NCI-H446 (cell line): ENCODE measurements at places on chromosomes 6 and 20.

- DNase-seq, result peak; percentile 29
Observed at GRCh38 chr6:53441035-53441493, 92.3 kb upstream of the ELOVL5 start.

- DNase-seq, result no peak
Observed at GRCh38 chr6:135087803-135088202, 33.2 kb upstream of the HBS1L start.

- no peak for DNase-seq
Observed at GRCh38 chr20:32973077-32973717, 31.0 kb downstream of the SUN5 start.

DNA sequence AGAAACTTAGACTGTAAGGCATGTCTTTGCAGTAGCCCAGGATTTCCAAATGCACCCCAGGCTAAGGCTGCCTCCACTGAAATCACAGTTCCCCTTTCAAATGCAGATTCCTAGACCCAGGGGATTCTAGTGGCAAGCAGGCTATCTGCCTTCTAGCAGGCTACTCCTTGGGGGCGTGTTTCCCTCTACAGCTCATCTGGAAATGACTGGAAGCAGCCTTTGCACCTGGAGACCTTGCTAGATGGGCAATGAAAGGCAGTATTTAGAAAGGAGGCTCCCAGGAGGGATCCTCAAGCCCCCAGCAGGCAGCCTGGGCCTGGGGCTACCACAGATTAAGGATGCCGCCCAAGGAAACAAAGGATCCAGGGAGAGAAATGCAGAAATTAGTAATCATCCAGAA lies 26.0 kb upstream of the SYNDIG1 start:
- no peak for DNase-seq

DNA sequence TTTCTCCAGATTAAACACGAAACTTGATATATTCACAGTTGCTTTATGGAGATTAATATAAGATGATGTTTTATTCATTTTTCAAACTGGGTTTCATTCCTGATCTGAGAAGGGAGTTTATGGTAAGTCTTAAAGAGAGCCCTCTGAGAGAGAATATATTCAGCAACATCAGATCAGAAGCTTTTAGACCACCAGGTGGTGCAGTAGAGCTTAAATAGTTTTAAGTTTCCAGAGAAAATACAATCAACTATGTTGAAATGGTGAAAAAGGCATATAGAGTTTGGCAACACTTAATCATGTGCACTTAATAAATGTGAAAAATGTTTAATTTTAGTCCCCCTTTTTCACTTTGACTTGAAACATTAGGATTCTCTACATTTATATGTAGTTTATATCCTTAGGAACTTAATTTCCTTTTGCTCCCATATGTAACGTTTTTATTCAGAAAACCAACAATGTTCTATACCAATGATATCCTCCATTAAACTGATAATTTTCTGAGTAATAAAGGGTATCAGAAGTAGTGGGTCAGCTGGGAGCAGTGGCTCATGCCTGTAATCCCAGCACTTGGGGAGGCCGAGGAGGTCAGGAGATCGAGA lies 86.4 kb upstream of the CLDN20 start:
- peak; percentile 60 for DNase-seq

DNA sequence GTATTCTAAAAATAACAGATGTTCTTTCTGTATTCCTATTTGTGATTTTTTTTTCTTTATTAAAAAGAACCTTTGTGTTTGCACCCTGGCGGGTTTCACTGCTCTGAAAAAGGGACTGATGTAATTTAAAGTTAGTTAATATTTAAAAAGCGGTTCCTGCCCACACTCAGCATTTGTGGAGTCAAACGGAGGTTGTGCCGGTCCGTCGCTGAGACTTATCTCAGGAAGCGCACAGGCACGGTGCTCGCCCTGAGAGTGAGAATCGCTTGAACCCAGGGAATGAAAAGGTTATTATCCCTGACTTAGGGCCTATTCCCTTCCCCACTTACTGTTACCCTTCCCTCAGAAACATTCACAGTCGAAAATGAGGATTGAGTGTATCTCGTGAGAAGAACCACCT lies 366.7 kb downstream of the THBS2 start:
- no peak for DNase-seq

DNA sequence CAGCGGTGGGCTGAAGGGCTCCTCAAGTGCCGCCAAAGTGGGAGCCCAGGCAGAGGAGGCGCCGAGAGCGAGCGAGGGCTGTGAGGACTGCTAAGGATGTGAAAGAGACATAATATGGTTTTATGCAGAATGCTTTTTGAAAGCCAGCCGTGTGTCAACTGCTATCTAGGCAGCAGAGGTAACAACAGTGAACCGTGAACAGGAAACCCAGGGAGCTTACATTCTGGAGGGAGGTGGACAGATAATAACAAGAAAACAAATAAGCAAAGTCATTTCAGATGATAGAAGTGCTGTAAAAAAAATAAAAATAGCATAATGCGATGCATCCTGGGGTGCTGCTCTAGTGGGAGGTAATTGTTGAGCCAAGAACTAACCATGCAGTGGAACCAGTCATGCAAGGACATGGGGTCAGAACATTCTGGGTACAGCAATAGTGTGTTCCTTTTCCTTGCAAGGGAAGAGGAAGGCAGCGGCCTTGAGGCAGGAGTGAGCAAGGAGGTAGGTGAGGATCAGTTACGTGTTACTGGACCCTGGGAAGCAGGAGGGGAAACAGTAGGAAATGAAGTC lies 134.4 kb upstream of the TMEM170B start:
- DNase-seq, result no peak

DNA sequence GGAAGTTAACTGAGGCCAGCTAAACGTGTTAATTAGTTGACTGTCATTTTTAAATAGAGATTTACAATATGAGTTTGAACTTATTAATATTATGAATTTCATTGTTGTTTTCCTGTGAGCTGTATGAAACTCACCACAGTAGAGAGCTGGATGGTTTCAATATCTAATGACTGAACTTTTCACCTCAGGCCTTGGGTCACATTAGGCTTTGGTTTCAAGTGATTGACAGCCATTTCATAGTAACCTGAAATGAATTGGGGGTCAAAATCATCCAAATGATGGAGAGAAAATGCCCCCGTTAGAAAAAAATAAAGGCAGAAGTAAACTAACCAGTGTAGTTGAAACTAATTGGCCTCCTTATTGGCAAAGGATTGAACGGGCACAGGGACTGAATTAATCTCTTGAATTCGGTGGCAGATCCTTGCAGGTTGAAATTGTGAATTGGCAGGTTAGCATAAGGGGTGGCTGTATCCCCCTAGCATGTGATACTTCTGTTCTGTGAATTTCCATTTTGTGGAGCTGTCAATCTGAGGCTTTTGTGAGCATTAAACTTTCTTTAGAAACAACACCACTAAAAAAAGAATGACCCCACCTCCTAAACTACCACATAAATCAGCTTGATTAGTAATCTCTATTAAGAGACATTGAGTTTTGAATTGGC lies 155.1 kb upstream of the MMS22L start:
- no peak for DNase-seq

DNA sequence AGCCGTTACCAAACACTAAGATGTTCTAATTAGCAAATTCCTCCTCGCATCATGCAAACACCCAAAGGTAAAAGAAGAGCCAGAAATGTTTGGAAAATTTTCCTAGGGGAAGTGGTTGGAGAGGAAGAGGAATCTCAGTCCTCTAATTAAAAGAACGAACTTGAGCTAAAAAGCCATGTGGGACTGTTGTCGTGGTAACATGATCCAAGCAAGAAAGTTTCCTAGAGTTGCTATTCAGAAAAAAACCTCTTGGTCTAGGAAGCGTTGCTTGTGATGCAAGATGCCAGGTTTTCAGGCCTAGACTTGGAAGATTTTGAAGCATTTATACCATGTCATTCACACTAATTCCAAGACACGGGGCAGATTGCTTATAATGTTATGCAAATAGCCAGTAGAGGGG lies 106.8 kb upstream of the DOK5 start:
- no peak for DNase-seq

DNA sequence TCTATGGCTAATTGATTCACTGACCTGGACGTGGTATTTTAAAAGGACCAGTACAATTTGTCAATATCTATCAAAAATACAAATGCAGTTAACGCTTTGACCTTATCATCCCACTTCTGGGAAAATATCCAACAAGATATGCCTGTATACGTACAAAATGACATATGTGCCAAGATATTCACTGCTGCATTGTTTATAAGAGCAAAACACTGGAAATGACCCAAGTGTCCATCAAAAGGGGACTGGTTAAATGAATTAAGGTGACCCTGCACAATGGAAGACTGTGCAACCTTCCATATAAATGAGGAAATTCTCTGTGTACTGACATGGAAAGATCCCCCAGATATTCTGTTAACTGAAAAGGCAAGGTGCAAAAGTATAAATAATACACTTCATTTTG lies 13.9 kb downstream of the TRAM2 start:
- no peak for DNase-seq

- no peak for DNase-seq
Observed at GRCh38 chr6:165985806-165986299, 181.8 kb downstream of the TBXT start.

DNA sequence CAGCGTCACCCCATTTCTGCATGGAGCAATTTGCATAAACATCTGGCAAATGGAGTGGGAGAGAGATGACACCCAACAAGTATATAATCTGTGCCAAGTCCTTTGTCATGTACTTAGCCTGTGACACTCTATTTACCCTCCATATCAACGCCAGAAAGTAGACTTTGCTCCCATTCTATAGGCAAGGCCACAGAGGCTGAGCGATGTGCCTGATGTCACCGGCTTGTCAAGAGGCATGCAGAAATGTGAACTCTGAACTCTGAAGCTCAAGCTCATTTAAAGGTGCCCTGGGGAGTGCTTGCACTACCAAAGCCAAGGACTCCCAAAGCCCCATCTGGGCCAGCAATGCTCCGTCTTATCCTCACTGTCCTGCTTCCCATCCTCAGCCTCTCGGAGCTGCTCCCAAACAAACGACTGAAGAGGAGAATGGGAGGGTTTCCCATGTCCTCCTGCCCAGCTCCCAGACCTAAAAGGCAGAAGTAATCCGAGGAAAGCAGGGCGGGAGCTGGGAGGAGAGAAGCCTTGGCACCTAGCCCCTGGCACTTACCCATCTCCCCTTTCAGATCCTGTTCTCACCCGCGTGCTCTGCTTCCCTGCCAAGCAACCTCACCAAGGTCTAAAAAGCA lies 9.2 kb downstream of the CPNE5 start:
- peak; percentile 94 for DNase-seq

- DNase-seq, result no peak
Observed at GRCh38 chr6:905556-905955, 212.6 kb upstream of the EXOC2 start.

- no peak for DNase-seq
Observed at GRCh38 chr20:33176101-33176500, 8.1 kb downstream of the BPIFA2 start.

DNA sequence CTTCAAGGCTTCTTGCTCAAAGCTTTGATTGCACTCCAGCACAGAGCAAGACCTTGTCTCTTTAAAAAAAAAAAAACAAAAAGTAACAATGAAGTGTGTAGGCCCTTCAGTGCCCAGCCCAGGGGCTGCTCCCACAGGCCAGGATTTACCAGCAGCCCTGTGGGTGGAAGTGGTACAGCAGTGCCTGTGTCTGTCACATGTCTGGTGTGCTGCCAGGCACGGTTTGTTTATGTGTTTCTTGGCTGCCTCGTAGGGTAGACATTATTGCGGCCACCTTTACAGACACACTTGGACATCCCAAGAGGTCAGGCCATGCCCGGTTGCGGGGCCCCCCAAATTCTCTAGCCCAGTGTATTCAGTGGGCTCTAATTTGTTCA lies 12.7 kb downstream of the DYNLRB1 start:
- no peak for DNase-seq

- peak; percentile 3 for DNase-seq
Observed at GRCh38 chr6:3911614-3912336, 62.6 kb downstream of the FAM50B start.

DNA sequence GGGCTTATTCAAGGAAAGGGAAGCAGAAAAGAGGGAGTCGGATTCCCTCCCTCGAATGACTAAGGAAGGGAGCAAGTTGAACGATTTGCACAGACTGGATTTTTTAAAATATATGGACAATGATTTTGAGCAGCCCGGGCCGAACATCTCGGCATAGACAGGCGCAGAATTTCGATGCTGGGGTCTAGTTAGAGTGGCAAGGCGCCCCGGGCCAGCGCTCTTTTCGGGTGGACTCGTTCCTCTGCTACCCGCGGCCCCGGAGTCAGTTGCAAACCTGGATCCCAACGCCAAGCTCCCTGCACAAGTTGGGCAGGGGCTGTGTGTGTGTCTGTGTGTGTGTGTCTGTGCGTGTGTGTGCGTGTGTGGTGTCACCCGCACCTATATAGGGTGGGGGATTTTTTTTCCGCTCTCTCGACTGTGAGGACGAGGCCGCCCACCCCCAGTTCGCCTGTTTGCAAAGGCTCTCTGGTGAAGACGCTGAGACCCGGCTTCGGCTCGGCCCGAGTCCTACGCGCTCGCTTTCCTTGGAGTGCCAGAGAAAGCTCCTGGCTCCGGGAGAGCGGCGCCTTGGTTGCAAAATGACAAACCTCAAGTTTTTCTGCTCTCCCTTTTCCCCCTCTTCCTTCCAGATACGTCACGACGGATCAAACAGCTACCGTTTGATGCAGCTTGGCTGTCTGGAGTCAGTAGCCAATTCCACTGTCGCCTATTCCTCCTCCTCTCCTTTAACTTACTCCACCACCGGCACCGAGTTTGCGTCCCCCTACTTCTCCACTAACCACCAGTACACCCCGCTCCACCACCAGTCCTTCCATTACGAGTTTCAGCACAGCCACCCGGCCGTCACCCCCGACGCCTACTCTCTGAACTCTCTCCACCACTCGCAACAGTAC lies 1.4 kb downstream of the TFAP2D start:
- DNase-seq, result no peak

- DNase-seq, result no peak
Observed at GRCh38 chr20:36800410-36800809, 26.8 kb upstream of the DSN1 start.

DNA sequence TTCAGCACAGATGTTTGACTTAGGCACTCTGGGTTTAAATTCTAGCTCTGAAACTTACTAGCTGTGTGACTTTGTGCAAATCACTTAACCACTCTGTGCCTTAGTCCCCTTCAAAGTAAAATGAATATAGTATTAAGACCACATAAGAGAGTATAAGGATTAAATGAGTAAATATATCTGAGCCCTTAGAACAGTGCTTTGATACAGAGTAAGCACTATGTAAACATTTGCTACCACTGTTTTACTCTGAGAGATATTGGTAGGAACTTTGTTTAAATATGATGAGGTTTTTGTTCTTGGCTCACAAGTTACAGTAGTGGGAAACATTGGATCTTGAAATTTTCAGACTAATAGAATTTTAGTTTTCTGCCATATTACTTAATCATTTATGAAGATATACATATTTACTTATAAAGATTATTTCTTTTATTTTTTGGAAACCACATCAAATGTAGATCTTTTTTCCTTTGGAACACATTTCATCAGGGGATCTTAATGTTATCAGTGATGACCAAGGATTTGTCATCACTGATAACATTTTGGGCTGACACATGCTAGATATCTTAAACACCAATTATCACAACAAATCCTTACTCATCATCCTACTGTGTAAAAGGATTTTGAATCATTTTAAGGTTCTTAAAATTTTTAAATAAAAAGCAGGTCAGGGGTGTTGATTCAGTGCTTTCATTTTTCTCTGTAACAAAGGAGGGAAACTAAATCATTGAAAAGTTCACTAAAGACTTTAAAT lies 226.2 kb downstream of the EYA4 start:
- DNase-seq, result no peak

GRCh38 chr20:25676164-25676809 lies 20.4 kb downstream of the ZNF337 start:
- DNase-seq, result no peak

GRCh38 chr20:59131551-59132285 lies 31.9 kb upstream of the ZNF831 start:
- no peak for DNase-seq

- DNase-seq, result no peak
Observed at GRCh38 chr6:35359346-35359743, 17.0 kb downstream of the PPARD start.

GRCh38 chr6:44171899-44172546 lies 13.4 kb downstream of the CAPN11 start:
- no peak for DNase-seq
